ENCODE measurements at places on chromosomes 12 and 14.

DNA sequence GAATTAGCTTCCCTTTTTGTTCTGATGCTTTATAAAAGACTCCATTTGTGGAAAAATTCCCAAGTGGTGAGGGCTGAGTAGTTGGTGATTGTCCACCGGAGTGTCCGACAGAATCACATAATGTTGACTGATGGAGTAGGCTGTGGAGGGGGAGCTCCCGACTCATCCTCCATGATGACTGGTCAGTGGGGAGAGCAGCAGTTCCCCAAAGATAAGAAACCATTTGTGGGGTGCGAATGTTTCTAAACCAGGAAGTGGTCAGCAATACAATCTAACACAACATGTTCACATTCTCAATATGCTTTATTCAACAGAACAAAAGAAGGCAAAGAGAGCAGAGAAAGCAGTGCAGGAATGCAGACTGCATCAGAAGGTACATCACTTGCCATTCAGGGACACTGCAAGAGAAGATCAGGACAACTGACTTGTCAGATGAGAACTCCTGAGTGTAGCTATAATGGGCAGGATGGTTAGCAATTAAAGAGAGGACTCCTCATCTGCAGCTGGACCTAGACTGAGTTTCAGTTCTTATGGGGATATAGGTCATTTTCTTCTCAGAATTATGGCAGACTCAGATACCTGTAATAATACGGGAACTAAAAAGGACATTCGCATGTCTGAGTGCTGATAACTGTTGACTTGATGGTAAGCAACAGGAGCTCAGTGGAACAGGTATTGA, 5.4 kb downstream of the KRT6B start:
- no peak for DNase-seq

DNA sequence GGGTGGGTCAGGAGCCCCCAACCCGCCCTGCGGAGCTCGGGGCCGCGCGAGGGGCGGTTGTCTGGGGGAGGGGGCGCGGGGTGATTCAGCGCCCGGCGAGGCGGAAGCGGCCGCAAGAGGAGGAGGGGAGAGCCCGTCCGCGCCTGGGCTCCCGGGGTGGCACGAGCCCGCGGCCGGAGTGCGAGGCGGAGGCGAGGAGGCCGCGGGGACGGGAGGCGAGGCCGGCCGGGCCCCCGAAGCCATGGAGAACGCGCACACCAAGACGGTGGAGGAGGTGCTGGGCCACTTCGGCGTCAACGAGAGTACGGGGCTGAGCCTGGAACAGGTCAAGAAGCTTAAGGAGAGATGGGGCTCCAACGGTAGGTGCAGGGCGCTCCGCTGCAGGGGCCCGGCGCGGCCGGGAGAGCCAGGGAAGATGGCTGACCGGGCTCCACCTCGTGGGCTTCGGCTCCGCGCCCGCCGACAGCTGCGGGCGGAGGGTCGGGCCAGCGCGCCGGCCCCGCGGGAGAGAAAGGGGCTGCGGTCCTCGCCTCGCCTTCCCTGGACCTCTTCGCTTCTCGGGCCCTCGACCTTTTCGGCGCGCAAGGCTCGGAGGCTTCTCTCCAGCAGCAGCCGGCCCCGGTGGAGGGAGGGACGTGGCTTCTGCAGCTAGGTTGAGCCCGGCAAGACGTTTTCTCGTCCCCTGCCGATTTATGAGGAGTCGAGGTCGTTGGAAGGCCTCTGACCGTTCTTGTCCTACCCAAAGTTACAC, 677 bp downstream of the ATP2A2 start:
- no peak for DNase-seq

DNA sequence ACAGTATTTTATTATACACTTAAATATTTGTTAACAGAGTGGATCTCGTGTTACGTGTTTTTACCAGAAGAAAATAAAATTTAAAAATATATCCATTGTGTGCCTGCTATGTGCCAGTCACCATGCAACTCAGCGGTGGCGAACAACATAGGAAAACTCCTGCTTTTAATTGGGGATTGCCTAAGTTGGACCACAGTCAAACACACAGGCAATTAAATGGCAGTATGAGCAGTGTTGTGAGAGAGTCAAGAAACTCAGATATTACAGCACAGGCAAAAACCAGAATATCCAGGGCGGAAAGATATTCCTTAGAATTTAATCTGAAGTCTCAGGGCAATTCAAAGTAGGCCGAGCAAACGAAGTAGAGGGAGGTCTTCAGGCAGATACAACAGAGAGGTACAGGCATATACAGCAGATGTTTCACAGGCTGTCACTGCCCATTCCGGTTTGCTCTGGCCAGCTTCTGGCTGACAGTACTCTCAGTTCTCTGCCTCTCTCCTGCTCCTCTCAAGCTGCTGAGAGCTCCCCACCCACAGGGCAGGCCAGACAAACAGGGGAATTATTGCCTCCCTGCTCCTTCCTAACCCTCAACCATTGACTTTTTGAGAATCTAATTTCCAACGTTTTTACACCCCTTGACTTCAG, 540.2 kb upstream of the TMEM132C start:
- DNase-seq: no peak

- no peak for DNase-seq
These were observed 126.5 kb downstream of the NCOR2 start for GRCh38 chr12:124440841-124441381.

GRCh38 chr14:105488781-105489541, 2.1 kb upstream of the TEDC1 start:
- no peak for DNase-seq

DNA sequence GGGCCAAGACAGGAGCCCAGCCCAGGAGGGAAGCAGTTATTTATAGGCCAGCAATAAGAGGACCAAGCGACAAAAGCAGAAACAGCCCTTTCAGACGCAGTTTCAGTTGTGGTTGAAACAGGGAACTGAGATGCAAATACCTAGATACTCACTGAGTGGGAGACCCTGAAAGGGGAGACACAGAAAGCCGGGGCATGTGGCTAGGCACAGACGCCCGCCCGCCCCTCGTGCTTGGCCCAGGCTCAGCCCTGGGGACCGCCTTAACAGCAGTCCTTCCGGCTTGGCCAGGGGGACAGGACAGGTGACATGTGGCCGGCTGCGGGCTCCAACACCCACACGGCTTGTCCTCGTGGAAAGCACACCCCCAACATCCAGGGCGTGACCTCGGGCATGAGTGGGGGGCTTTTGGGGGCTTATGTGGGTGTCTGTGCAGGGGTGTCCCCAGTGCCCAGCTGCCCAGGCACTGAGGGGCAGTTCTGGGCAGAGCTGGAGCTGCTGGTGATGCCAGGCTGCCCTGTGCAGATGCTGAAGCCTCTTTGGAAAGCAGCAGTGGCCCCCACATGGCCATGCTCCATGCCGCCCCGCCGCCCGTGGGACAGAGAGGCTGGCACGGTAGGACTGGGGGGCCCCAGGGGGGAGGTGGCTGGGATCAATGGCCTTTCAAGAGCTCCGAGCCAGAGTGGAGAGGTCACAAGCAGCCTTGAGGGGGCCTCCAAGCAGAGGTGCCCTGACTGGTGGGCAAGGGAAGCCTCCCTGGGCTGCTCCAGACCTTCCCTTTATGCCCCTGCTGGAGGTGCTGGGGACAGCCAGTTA, 2.1 kb downstream of the PLD4 start:
- no peak for DNase-seq

DNA sequence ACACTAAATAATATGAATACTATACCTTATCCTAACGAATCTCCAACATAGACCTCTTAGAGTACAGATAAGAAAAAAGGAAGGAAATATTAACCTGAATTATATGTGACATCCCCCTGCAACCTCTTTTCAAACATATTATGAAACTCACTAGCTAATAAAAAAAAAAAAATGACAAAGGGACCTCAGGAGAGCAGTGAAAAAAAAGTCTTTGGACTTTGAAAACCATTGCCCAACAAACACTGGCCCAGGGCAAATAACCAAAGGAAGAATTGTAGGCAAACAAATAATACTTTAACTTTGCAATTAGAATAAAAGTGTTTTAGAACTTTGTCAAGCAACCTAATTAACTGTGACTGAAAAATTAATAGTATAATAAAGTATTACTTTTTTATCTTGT, 7.7 kb downstream of the SOX5 start:
- DNase-seq: peak; percentile 2

DNA sequence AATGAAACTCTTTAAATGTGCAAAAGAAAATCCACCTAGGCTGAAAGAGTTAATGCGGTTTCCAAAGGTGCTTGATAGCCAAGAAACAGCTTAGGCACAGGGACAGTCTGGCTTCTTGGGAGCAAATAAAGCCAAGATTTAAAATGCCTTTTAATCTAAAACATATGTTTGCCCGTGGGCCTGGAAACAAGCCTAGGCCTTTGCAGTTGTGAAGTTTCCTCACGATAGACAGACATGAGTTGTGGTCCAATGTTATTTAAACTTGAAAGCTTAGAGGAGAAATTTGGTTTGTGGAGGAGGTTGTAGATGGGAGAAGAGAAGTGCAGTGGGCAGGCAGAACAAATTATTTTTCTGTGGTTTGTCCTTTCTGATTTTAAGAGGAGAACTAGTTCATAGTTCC, 29.8 kb downstream of the PROX2 start:
- DNase-seq: no peak

- no peak for DNase-seq
These were observed 44.9 kb downstream of the PLEKHG3 start for GRCh38 chr14:64748995-64749714.

GRCh38 chr12:33942172-33942571, 80.1 kb upstream of the ALG10 start:
- DNase-seq: no peak

- DNase-seq: no peak
These were observed 32.3 kb upstream of the ESR2 start for GRCh38 chr14:64326502-64326901.

GRCh38 chr14:64218344-64219240, 75.6 kb downstream of the ESR2 start:
- peak; percentile 90 for DNase-seq

DNA sequence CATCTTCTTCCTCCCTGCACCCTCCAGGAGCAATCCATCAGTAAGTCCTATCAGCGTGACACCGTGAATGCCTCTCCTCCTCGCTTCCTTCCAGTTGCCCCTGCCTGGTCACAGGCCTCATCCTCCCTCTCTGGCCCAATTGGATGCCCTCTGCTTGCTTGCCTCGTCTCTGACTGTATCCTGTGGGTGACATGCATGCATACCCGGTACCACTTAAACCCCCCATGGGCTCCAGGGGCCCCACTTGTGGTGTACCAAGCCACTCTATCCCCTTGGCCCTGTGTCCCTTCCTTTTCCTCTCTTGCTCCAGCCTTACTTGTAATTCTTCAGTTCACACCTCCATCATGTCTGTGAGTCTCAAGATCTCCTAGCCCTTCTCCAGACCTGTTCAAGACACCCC, 106.0 kb upstream of the RTL1 start:
- DNase-seq: no peak

- DNase-seq: no peak
These were observed 197.0 kb upstream of the PKP2 start for GRCh38 chr12:33093534-33093933.

GRCh38 chr14:61482348-61483206, 161.2 kb downstream of the PRKCH start:
- no peak for DNase-seq

DNA sequence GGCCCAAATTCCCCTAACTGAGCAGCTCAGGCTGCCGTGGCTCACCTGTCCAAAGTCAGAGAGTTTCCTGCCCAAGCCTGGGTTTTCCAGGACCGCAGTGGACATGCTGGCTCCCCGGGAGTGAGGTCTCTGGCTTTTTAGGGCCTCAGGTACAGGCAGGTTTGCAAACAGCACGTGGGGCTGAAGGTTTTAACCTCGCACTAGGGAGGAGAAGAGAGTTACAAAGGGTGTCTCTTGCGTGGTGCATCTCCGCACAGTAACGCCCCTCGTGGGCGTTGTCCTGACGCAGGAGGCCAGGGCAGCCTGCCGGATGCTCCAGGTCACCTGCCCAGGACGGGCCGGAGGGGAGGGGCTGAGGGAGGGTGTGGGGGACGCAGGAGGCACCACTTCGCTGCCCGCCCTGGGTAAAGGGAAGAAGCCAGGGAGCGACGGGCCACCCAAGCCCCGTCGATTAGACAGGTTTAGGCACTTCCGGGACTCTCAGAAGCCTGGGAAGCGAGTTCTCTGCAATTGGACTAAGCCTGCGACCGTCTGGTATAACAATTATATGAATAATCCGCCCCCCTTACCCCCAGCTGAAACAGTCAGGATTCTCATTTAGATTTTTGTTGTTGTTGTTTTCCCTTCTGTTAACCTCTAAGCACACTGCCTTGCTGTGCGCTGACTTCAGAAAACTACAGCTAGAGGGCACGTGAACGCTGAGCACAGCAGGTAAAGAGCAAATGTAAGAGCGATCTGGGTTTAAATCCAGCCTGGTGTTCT, at the start of gene PAH:
PAH (minus strand) TSS at position 219 of the 762 bp plus-strand sequence; CDS start at position 105, 114 bp downstream.
- peak; percentile 6 for DNase-seq

GRCh38 chr14:33504246-33505099, 446.4 kb downstream of the EGLN3 start:
- no peak for DNase-seq

DNA sequence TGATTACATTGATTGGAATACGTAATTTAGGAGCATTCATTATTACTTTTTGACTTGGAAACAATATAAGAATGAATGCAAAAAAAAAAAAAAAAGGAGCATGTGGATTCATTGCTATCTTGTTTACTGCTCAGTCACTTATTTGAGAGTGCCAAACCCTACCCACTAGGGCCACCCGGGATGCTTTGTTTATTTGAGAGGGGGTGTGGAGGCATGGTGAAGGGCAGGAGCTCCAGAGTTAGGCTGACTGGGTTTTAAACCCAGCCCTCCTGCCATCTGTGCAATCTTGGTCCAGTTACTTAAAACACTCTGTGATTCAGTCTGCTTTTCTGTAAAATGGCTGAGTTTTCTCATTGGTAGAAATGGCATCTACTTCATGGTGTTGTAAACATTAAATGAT, 195.2 kb downstream of the RAD51B start:
- no peak for DNase-seq

GRCh38 chr12:10140001-10140400, 10.0 kb upstream of the CLEC7A start:
- DNase-seq: peak; percentile 60

DNA sequence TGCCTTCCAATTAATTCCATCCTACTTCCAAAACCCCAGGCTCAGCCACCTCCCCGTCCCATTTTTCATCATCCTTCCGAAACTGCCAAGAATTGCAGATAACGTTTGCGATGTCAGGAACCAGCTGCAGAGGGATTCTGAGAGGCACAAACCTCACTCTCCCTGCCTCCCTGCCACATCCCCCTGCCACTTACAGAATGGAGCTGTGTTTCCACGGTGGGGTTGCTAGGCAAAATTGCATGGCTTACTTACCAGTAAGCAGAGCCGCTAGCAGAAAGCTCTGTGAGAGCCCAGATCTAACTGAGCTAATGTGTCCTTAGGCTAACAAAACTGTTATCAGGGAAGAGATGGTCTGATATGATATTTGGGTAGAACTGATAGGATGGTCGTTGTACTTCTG, 127.4 kb downstream of the KCNK10 start:
- DNase-seq: no peak

DNA sequence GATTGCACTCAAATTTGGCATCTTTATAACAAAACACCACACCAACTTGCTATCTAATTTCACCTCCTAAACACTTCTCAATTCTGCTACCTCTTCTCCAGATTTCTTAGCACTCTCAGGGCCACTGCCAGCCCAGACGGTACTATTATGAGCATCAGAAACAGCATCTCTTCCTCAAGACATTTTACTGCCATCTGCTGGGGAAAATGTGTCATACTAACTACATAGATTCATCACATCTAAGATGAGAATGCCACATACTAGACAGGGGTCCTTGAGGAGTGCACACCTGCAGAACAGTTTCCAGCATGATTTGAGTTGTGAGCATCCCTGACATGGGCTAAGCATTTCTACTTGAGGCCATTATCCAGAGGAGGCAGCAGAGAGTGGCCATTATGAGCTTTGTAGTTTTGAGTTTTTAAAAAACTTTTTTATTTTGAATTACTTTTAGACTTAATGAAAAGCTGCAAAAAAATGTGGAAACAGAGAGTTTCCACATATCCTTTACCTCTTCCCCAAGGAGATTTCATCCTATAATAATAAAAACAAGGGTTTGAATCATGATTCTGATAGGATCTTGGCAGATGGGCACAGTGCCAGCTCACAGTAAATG, 15.1 kb upstream of the GRIP1 start:
- peak; percentile 78 for DNase-seq
